Adipose tissue (tissue), 3 donors: ENCODE measurements at places on chromosomes 12 and 14. TPM values are rescaled to one million over a fixed set of nuclear protein-coding genes. Genes with fewer than 3 reads are reported as not detected.

DBX2 gene
- polyA plus RNA-seq, result 0.30 TPM

TESPA1 gene
- 0.37 TPM for polyA plus RNA-seq

HCAR1 gene
- 3.0 TPM for polyA plus RNA-seq

TAS2R8 gene
- polyA plus RNA-seq, result not detected

TUBA1B gene
- polyA plus RNA-seq, result 751 TPM

NFE2 gene
- 5.3 TPM for polyA plus RNA-seq

PTHLH gene
- polyA plus RNA-seq, result not detected

OAS1 gene
- 23.2 TPM for polyA plus RNA-seq

PLEKHD1 gene
- 0.05 TPM for polyA plus RNA-seq

MAPK1IP1L gene
- 36.7 TPM for polyA plus RNA-seq

LMNTD1 gene
- 1.1 TPM for polyA plus RNA-seq

SLC6A13 gene
- polyA plus RNA-seq, result 0.06 TPM

RARG gene
- 4.5 TPM for polyA plus RNA-seq

TAS2R42 gene
- polyA plus RNA-seq, result not detected

ANKS1B gene
- polyA plus RNA-seq, result 4.0 TPM

ANO4 gene
- 0.16 TPM for polyA plus RNA-seq

EXOC3L4 gene
- 1.7 TPM for polyA plus RNA-seq

R3HDM2 gene
- 11.7 TPM for polyA plus RNA-seq

CFAP251 gene
- polyA plus RNA-seq, result 1.2 TPM

VPS29 gene
- polyA plus RNA-seq, result 64.0 TPM

PTPRO gene
- 0.98 TPM for polyA plus RNA-seq

TAS2R7 gene
- polyA plus RNA-seq, result not detected

PLEKHG7 gene
- polyA plus RNA-seq, result not detected

GRIP1 gene
- 0.19 TPM for polyA plus RNA-seq

TAS2R9 gene
- not detected for polyA plus RNA-seq

POU6F1 gene
- polyA plus RNA-seq, result 3.1 TPM

DENND5B gene
- polyA plus RNA-seq, result 3.3 TPM

C12orf56 gene
- not detected for polyA plus RNA-seq

DNAH10 gene
- polyA plus RNA-seq, result 0.67 TPM

LETMD1 gene
- 70.6 TPM for polyA plus RNA-seq

KRT74 gene
- not detected for polyA plus RNA-seq

KRT5 gene
- 0.99 TPM for polyA plus RNA-seq

CRIP2 gene
- 294 TPM for polyA plus RNA-seq

TMEM116 gene
- 5.1 TPM for polyA plus RNA-seq

GPR65 gene
- 0.56 TPM for polyA plus RNA-seq
